ENCODE measurements at places on chromosomes 2 and 18. TPM values are rescaled to one million over a fixed set of nuclear protein-coding genes. Genes with fewer than 3 reads are reported as not detected.
A peak's percentile ranks its signal among the peaks of the same experiment; 100 is the strongest.

DNA sequence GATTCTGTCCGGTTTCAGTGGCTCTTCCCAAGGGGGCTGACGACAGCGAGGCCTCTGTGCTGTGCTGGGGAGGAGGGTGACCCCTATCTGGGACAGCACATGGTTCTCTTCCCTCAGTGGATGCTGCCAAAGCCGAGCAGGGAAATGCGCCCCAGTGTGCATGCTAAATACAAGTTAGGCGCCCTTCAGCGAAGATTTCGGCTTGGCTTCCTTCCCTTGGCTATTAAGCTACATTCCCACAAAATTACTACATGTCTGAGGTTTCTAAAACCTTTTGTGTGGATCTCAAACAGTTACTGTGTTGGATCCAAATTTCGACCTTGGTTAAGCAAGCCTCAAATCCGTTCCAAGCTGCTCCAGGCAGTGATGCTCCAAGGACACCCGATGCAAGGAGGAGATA is 440.3 kb downstream of the NRXN1 start:
- DNase-seq, result no peak
- H3K36me3 ChIP-seq, result no peaks in the 10 kb centered on the region
- H3K27me3 ChIP-seq, result no peaks in the 10 kb centered on the region
- H3K27ac ChIP-seq, result no peak overlapping the region
- no peaks in the 10 kb centered on the region for H3K4me1 ChIP-seq

Gene MFSD2B
- total RNA-seq, result 0.42 TPM

Gene WNT10A
- total RNA-seq, result not detected

Gene NBAS
- 46.0 TPM for total RNA-seq

- peak overlapping the region; percentile 56 for H3K4me3 ChIP-seq
- no peak for DNase-seq
- no peaks in the 10 kb centered on the region for H3K4me1 ChIP-seq
- no peaks in the 10 kb centered on the region for H3K27me3 ChIP-seq
Observed at GRCh38 chr2:238238766-238239542, 884 bp downstream of the HES6 start.

- no peaks in the 10 kb centered on the region for H3K36me3 ChIP-seq
- H3K4me3 ChIP-seq, result no peak overlapping the region
- no peaks in the 10 kb centered on the region for H3K27me3 ChIP-seq
- peak; percentile 75 for DNase-seq
- H3K4me1 ChIP-seq, result no peaks in the 10 kb centered on the region
Observed at GRCh38 chr2:237886685-237887481, 27.5 kb downstream of the RAMP1 start.

Gene USP34
- total RNA-seq, result 128 TPM

GRCh38 chr18:67730886-67731285 is 214.4 kb upstream of the DSEL start:
- no peak overlapping the region for H3K27ac ChIP-seq
- H3K4me1 ChIP-seq, result no peaks in the 10 kb centered on the region
- no peak overlapping the region for H3K4me3 ChIP-seq
- H3K27me3 ChIP-seq, result no peaks in the 10 kb centered on the region

Gene ESPNL
- total RNA-seq, result not detected

- H3K4me1 ChIP-seq, result no peaks in the 10 kb centered on the region
- no peaks in the 10 kb centered on the region for H3K27me3 ChIP-seq
Observed at GRCh38 chr2:155690785-155691184, 641.7 kb downstream of the NR4A2 start.

Gene LRRTM1
- 0.39 TPM for total RNA-seq

- H3K36me3 ChIP-seq, result no peaks in the 10 kb centered on the region
- H3K27me3 ChIP-seq, result no peaks in the 10 kb centered on the region
- H3K4me3 ChIP-seq, result no peak overlapping the region
- DNase-seq, result no peak
- no peaks in the 10 kb centered on the region for H3K4me1 ChIP-seq
Observed at GRCh38 chr2:126406267-126406666, 249.7 kb upstream of the GYPC start.

DNA sequence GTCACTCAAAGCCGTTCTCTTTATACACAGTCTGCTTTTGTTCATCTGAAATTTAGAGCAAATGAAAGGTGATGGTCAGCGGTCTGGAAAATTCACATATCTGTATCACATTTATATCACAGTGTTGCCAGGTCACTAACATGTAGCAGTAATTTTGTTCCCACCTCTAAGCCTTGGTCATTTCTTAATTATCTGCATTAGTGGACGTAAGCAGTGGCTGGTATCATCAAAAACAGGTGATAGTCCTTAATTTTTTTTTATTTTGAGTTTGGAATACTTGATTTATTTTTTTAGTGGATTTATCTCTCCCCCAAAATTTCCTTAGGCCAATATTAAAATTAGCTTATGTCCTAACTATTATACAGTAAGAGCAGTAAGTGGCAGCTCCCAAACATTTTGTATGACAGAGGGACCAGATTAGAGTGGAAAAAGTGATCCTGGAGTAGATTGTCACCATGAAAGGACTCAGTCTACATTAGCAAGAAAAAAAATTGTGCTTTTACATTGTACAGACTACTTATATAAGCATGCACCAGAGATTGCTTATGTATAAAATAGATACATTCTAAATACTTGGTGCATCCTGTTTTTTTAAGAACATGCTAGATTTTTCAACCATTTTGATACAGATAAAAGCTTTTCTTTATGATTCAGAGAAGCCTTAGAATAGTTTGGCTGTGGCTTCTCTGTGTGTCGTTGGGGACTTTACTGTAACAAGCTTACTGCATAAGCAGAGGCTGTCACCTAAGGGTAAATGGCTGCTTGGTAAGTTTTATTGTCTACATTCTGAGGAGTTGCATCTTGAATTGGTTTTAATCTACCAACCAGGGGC is 65.0 kb downstream of the MAPRE2 start:
- no peaks in the 10 kb centered on the region for H3K27me3 ChIP-seq
- DNase-seq, result no peak
- no peaks in the 10 kb centered on the region for H3K36me3 ChIP-seq
- peaks cover 2% of the 10 kb centered on the region for H3K4me1 ChIP-seq

DNA sequence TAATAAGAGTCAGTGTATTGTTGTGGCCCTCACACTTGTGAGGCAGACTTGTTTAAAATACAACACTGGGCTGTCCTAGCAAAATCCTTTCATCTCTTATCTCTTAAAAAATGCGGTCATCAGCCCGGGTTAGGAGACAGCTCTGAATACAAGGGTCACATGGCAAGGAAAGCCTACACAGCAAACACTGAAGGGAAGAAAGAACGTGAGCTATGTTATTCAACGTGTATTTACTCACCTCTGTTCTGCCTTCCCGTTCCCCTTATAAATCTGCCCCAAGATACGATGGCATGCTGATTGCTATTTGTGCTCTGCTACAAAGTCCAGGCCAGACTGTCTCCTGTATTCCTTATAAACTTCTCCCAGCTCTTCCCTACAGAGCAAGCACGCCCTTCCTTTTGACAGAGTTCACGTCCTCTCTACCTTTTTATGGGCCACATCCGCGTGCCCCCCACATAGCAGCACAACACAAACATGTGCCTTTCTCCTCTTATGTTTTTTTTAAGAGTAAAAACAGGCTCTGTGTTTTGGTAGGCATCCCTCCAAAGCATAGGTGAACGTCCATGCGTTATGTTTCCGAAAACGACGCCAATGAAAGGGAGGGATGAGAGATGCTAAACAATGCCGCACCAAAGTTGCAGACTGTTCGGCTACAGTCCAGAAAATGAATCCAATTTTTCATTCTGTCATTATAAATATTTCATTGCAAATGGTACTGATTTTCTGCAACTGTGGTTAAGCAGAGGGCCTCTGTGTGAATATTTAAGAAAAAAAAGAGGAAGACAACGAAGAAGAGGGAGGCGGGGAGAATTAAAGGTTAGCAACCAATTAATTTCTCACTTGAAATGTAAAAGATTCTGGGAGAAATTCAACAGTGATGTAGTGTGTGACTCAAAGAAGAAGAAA is 274.7 kb downstream of the ZNF521 start:
- H3K36me3 ChIP-seq, result no peaks in the 10 kb centered on the region
- no peak overlapping the region for H3K27ac ChIP-seq
- no peaks in the 10 kb centered on the region for H3K27me3 ChIP-seq
- H3K4me3 ChIP-seq, result no peak overlapping the region

GRCh38 chr2:101872480-101872879 is 119.3 kb upstream of the IL1R2 start:
- DNase-seq, result no peak
- H3K27ac ChIP-seq, result no peak overlapping the region
- H3K4me3 ChIP-seq, result no peak overlapping the region
- H3K27me3 ChIP-seq, result no peaks in the 10 kb centered on the region

Gene CIB4
- not detected for total RNA-seq

Gene NYAP2
- 2.0 TPM for total RNA-seq

- no peaks in the 10 kb centered on the region for H3K27me3 ChIP-seq
- H3K4me3 ChIP-seq, result no peak overlapping the region
- DNase-seq, result no peak
- H3K27ac ChIP-seq, result no peak overlapping the region
- no peaks in the 10 kb centered on the region for H3K36me3 ChIP-seq
- H3K4me1 ChIP-seq, result no peaks in the 10 kb centered on the region
Observed at GRCh38 chr2:97693476-97693875, 19.9 kb upstream of the ZAP70 start.

DNA sequence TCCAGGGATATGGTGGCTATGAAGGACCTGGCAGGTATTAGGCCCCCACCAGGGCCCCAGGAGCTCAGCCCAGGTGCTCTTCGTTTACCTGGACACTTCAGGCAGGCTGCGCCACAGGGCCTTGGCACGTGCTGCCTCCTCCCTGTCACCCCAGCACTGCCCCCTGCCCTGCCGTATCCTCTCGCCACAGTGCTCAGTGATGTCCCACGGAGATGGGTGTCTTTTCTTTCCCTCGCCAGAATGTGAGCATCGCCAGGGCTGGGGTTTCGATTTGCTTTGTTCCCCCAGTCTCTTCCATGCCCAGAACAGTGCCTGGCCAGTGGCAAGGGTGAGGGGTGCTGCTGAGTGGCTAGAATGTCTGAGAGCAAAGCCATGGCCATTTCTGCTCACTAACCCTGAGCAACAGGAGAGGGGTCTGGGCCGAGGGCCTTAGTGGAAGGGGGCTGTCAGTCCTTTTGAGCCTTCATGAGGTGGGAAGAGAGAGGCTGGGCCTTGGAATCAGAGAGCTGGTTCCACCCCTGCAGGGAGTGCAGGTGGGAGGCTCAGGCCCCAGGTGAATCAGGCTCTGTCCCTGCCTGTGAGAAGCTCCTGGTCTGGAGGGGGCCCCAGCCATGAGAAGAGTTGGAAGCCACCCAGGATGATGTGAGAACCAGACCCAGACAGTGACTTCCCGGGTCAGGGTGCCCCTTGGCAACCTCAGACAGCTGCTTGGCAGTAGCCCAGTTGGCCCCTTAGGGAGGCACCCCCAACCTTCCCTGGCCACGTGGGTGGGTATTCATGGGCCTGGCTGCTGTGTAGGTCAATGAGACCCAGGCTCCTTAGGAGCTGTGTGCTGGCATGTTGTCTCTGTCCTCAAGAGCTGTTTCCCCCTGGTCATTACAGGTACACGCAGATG is 129.9 kb upstream of the HS6ST1 start:
- H3K36me3 ChIP-seq, result no peaks in the 10 kb centered on the region
- H3K27ac ChIP-seq, result no peak overlapping the region
- no peaks in the 10 kb centered on the region for H3K4me1 ChIP-seq

- no peak overlapping the region for H3K27ac ChIP-seq
- H3K27me3 ChIP-seq, result no peaks in the 10 kb centered on the region
- DNase-seq, result no peak
- H3K4me1 ChIP-seq, result peaks cover 5% of the 10 kb centered on the region
- peak overlapping the region; percentile 62 for H3K4me3 ChIP-seq
- no peaks in the 10 kb centered on the region for H3K36me3 ChIP-seq
Observed at GRCh38 chr2:241317391-241317790, 1.7 kb downstream of the SEPTIN2 start.

Gene RFTN2
- 22.2 TPM for total RNA-seq

DNA sequence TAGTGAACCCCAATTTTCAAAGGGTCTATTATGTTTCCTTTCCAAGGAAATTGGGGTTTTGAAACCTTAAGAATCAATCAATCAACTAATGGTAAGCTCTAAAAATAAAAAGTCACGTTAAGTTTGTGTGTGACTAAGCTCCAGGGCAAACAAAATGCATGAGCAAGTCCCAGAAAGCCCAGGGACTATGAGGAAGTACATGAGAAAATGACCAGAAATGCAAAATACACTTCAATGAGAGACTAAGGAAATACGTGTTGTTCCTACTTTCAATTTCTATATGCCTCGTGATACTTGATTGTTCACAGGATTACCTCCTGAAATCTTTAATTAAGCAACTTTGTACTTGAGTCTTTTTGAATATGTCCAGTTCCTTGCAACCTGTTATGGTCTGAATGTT is 684.4 kb upstream of the SYT4 start:
- DNase-seq, result no peak
- no peaks in the 10 kb centered on the region for H3K4me1 ChIP-seq
- H3K4me3 ChIP-seq, result no peak overlapping the region
- no peaks in the 10 kb centered on the region for H3K36me3 ChIP-seq
- no peaks in the 10 kb centered on the region for H3K27me3 ChIP-seq
- no peak overlapping the region for H3K27ac ChIP-seq

DNA sequence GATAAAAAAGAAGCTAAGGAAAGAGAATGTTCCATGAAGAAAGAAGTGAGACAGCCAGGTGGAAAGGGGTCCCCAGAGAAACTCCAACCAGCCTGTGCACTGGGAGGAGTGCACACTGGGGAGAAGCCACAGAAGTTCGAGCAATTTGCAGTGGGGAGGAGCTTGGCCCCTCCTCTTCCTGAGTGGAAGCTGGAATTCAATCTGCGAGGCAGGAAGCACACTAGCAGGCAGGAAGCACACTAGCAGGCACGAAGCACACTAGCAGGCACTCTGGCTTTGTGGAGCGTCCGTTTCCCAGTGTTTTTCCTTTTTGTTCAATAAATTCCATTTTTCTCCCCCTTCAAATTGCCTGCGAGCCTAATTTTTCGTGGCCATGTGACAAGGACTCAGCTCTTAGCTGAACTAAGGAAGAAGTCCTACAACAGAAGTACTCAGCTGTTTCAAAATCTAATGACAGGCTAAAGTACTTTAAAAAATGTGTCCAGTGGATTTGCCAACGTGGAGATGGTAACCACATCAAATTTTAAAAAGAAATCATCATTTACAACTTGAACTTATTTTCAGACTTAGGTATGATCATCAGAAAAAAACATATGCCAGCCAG is 21.4 kb upstream of the SPIRE1 start:
- H3K4me3 ChIP-seq, result no peak overlapping the region
- DNase-seq, result peak; percentile 82
- H3K27ac ChIP-seq, result peak overlapping the region; percentile 63
- H3K4me1 ChIP-seq, result no peaks in the 10 kb centered on the region
- no peaks in the 10 kb centered on the region for H3K36me3 ChIP-seq
- no peaks in the 10 kb centered on the region for H3K27me3 ChIP-seq

Gene FMNL2
- total RNA-seq, result 53.2 TPM

DNA sequence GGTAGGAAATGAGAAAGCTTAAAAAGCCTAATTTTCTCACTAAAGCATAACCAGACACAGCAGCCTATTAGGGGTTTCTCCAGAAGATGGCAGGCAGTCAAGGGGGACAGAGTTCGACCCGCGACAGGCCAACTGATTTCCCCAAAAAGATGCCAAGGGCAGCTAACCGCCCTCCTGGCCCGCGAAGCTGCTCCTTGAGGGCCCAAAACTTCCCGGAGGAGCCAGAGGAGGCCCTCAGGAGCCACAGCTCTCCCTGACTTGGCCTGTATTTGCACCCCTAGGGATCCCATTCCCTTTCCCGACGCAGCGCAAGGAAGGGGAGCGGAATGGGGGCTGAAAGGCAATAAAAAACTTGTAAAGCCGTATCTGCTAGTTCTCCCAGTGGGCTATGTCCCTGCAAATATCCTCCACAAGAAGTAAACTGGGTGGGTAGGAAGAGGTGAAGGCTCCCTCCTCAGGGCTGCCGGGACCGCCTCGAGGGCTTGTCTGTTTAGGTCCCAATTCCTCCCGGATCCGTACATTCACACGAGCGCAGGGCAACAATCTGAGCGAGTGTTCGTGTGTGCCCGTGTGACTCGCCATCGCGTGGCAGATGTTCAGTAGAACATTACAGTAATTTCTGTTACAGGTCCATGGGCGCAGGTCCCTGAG is 756 bp upstream of the NAGK start:
- no peaks in the 10 kb centered on the region for H3K4me1 ChIP-seq
- no peaks in the 10 kb centered on the region for H3K27me3 ChIP-seq
